HTR-8/SVneo (cell line): ENCODE measurements at places on chromosomes 12 and 14.

DNA sequence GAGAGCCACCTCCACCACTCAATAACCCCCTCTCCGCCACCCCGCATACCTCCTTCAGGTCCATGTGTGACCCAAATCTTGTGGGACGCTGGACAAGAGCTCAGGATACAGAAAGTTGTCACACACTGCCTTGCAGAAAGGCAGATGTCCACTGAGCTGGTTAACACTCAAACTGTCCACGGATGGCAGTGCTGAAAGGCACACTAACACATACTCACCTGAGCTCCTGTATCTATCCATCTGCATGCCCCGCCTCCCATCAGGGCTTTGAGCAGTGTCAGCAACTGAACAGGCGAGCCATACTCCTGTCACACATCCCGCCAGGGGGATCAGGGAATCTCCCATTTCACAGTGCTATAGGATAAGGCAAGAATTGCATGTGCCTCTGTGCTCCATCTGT lies 642.0 kb downstream of the GALC start:
- no peak for DNase-seq

- DNase-seq = no peak
These were observed 249.2 kb downstream of the SLC41A2 start for GRCh38 chr12:104708891-104709290.

- no peak for DNase-seq
These were observed 3.4 kb downstream of the CHGA start for GRCh38 chr14:92926180-92926845.

- DNase-seq = no peak
These were observed 6.0 kb upstream of the KCNH5 start for GRCh38 chr14:63051301-63051700.

DNA sequence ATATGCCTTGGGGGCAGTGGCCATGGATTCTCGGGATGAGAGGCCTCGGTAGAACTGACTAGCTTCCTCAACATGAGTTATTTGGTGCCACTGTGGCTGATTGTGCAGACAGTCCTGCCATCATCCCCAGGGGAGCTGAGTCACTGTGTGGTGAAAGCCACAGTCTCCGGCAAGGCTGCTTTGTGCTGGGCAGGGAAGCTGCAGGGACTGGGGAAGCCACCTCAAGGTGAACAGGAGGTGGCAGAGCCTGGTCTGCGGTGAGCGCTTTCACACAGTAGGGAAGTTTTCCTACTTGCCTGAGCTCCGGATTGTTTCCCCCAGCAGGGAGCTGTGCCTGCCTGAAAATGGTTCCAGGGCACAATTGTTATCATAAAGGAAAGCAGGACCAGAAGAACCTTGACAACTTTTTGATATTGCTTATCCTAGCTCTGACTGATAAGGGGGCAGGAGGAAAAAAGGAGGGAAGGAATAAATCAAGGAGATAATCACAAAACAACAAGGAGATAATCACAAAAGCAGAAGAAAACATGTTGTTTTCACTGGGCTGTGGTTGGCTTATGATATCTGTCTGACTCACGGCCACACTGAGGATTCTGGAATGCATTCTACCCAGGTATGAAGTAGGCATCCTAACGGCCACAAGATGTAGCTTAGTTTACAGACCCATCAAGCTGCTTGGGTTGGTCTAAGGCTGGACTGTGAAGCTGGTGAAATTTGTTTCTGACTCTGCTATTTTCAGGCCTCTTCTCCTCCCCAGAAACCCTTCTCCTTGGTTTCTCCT lies 32.2 kb upstream of the GNG2 start:
- DNase-seq = peak; percentile 41

DNA sequence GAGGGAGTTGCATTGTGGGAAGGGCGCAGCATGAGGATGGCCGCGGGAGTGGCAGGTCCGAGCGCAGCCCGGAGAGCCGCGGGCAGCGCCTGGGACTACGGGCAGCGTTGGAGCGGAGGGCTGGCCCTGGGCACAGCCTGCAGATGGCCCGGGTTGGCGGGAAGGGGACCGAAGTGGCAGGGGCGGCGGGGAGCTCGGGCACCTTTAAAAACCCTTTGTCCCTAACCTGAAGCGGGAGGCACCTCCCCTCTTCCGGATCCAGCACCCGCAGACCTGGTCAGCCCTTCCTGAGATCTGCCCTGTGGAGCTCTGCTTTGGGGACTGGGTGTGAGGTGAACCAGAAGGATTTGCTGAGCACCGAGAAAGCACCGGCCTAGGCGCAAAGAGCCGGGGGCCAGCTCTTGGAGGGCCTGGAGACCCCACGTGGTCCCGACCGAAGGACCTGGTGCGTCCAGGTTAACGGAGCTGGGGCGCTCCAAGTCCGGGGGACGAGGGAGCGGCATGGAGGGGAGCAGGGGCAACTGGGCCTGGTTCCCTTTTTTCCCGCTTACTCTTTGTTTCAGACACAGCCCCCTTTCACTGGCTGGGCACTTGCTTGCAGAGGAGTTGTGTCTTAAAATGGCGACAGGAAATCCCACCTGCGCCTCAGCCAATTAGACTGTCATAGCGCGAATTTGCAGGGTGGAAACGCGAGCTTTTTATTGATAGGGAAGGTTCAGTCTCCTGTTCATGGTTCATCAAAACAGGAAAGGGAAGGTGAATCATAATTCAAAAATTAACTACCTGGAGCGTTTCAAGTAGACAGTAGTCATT lies 792 bp upstream of the SLC38A1 start:
- no peak for DNase-seq

GRCh38 chr14:69696633-69697557 lies 70.0 kb upstream of the SRSF5 start:
- DNase-seq = no peak

- DNase-seq = no peak
These were observed 11.1 kb upstream of the KRT7 start for GRCh38 chr12:52221912-52222457.

- no peak for DNase-seq
These were observed 41.7 kb upstream of the RGS6 start for GRCh38 chr14:71890541-71890940.
